ENCODE measurements at places on chromosomes 16 and 17.
A peak's percentile ranks its signal among the peaks of the same experiment; 100 is the strongest.

GRCh38 chr16:70430667-70431536 lies 8.0 kb downstream of the ST3GAL2 start:
- no peak for DNase-seq

GRCh38 chr17:1412185-1413110 lies 12.4 kb upstream of the YWHAE start:
- no peak for DNase-seq

DNA sequence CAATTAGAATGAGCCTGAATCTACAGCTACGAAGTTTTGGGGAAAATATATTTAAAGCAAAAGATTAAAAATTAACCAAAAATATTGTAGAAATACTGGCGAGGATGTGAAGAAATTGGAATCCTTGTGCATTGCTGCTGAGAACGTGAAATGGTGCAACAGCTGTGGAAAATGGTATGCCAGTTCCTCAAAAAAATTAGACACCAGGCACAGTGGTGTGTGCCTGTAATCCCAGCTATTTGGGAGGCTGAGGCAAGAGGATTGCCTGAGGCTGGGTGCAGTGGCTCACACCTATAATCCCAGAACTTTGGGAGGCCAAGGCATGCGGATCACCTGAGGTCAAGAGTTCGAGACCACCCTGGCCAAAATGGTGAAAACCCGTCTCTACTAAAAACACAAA lies 119.9 kb upstream of the TMEM97 start:
- no peak for DNase-seq

- no peak for DNase-seq
Observed at GRCh38 chr16:56300242-56300623, 108.9 kb downstream of the GNAO1 start.

GRCh38 chr17:11144358-11145233 lies 96.4 kb upstream of the SHISA6 start:
- DNase-seq, result no peak

DNA sequence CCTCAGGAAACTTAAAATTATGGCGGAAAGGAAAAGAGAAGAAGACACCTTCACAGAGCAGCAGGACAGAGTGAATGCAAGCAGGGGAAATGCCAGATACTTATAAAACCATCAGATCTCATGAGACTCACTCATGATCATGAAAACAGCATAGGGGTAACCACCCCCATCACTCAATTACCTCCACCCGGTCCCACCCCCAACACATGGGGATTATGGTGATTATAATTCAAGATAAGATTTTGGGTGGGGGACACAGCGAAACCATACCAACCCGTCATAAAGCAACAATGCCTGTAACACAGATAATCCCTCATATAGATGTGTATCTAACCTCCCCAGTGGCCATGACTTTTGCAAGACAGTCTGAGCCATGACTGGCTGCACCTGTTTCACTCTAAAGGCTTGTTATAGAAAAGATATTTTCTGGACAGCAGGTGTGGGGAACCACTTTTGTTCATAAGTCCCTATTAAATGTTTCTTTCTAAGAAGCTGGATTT lies 7.0 kb upstream of the GSDMA start:
- DNase-seq, result no peak

- DNase-seq, result no peak
Observed at GRCh38 chr16:69315486-69316311, 4.5 kb downstream of the VPS4A start.

DNA sequence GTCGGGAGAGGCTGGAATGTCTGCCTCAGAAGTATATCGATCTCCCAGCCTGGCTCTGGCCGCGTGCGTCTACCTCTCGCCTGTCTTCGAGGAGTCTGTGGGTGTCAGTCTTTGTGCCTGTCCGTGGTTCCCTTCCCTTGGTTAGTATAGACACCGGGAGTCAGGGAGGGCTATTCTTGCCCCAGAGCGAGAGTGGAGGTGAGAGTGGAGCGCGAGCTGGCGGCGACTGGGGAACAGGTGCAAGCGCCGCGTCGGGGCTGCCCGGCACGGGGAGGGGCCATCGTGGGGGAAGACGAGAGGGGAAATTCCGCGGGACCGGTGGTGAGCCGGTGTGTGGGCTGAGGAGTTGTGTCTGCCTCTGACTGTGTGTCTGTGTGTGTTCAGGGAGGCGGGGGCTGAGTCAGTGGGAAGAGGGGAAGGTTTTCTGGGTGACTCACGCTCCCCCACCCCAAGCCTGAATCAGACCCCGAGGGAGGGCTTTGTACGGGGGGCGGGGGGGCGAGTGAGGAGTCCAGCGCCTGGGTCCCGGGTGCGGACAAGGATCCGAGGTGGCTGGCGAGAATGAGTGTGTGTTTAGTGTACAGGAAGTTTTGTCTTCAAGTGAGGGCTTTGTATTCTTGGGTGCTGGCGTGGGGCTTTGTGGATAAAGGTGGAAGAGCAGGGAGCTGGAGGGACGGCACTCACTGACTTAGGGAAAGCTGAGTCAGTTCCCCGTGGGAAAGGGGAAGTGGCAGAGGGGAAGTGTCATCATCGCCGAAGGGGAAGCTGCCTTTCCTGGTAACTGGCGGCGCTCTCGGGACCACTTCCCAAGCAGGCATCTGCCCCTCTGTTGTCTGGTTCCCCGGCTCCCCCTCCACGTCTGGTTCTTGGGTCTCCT lies 8.6 kb downstream of the KDM6B start:
- peak; percentile 41 for DNase-seq

DNA sequence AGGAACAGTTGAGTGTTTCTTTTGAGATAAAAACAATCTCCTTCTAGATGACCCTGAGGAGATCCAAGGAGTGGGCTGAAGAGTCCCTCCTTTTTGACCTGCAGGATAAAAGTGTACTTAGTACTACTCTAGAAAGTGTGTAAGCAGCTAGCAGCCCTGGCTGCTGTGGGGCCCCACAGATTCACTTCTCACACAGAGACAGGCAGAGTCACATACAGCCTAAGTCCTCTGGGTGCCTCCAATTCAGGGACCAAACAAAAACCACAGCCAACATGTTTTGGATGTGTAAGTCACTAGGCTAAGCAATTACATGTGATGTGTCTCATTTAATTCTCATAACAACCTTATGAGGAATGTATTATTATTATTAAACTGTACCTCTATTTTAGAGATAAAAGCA lies 97.1 kb downstream of the TMEM100 start:
- DNase-seq, result no peak
